ENCODE measurements at places on chromosomes 4 and X. TPM values are rescaled to one million over a fixed set of nuclear protein-coding genes. Genes with fewer than 3 reads are reported as not detected.
A peak's percentile ranks its signal among the peaks of the same experiment; 100 is the strongest.

Gene SHROOM2
- 2.0 TPM for total RNA-seq

Gene SPP1
- total RNA-seq = 36.1 TPM

Gene MAGEA4
- not detected for total RNA-seq

Gene TNIP3
- total RNA-seq = not detected

Gene JCHAIN
- total RNA-seq = not detected

GRCh38 chrX:22025751-22026150, 6.4 kb upstream of the PHEX start:
- no peaks in the 10 kb centered on the region for H3K4me1 ChIP-seq
- H3K27me3 ChIP-seq = no peaks in the 10 kb centered on the region
- no peak overlapping the region for H3K27ac ChIP-seq
- no peaks in the 10 kb centered on the region for H3K36me3 ChIP-seq

- H3K4me3 ChIP-seq = no peak overlapping the region
- no peak overlapping the region for H3K27ac ChIP-seq
- no peaks in the 10 kb centered on the region for H3K4me1 ChIP-seq
- H3K36me3 ChIP-seq = no peaks in the 10 kb centered on the region
These were observed 4.2 kb upstream of the TMEM154 start for GRCh38 chr4:152684007-152684406.

- no peak for DNase-seq
- H3K4me1 ChIP-seq = no peaks in the 10 kb centered on the region
- H3K27me3 ChIP-seq = no peaks in the 10 kb centered on the region
- no peak overlapping the region for H3K27ac ChIP-seq
- H3K4me3 ChIP-seq = no peak overlapping the region
These were observed 972.3 kb downstream of the PCDH7 start for GRCh38 chr4:31692399-31692940.

DNA sequence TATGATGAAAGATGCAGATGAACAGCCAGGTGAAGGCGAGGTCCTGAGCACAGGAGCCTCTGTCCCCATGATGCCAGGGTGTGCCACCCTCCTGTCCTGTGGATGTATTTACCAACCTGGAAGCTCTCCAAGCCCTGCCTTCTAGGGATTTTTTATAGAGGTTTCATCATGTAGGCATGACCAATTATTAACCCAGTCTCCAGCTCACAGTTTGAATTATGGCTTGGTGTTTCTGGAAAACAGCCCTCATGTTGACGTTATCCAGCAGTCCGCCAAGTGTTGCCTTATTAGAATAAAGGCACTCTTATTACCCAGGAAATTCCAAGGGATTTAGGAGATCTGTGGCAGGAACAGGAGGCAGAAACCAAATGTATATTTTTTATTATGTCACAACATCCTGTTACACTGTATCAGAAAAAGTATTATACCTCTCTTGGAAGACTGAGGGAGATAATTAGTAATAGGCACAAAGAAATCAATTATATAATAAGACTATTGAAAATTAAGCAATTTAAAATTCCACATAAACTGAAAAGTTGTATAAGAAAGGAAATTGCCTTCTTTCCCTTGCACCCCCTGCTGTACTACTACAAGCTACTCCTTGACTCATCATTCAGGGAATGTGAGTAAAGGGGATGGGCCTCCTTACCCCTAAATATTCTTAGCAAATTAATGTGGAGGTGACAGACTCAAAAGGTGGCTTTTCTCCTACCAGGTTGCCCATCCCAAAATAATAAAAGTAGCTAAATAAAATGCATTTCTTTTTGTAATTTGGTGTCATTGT, 129.6 kb downstream of the ZNF330 start:
- peaks cover 51% of the 10 kb centered on the region for H3K4me1 ChIP-seq
- no peak overlapping the region for H3K4me3 ChIP-seq
- peak overlapping the region; percentile 8 for H3K27ac ChIP-seq
- H3K36me3 ChIP-seq = no peaks in the 10 kb centered on the region
- H3K27me3 ChIP-seq = no peaks in the 10 kb centered on the region

- H3K36me3 ChIP-seq = no peaks in the 10 kb centered on the region
- no peak overlapping the region for H3K4me3 ChIP-seq
- H3K27me3 ChIP-seq = no peaks in the 10 kb centered on the region
- H3K27ac ChIP-seq = no peak overlapping the region
- DNase-seq = no peak
- no peaks in the 10 kb centered on the region for H3K4me1 ChIP-seq
These were observed 28.9 kb upstream of the LRBA start for GRCh38 chr4:151043803-151044515.

DNA sequence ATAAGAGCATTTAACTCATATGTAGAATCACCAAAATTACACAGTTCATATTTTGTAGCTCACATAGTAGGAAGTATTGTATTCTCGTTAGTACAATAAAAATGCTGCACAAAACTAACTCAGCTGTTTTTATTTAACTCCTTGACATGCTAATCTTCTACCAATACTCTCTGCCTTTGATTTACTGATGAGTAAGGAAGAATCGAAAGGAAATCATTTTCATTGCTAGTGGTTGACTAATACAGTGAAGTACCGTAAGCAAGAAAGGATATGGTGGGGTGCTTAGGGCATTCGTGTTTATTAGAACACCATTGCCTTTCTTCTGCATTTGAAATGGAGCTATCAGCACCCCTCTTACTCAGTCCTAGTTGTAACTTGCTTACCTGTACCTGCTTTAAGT, 1239.1 kb upstream of the TENM3 start:
- no peak for DNase-seq
- no peak overlapping the region for H3K27ac ChIP-seq
- H3K4me1 ChIP-seq = no peaks in the 10 kb centered on the region
- H3K4me3 ChIP-seq = no peak overlapping the region
- no peaks in the 10 kb centered on the region for H3K27me3 ChIP-seq
- no peaks in the 10 kb centered on the region for H3K36me3 ChIP-seq

DNA sequence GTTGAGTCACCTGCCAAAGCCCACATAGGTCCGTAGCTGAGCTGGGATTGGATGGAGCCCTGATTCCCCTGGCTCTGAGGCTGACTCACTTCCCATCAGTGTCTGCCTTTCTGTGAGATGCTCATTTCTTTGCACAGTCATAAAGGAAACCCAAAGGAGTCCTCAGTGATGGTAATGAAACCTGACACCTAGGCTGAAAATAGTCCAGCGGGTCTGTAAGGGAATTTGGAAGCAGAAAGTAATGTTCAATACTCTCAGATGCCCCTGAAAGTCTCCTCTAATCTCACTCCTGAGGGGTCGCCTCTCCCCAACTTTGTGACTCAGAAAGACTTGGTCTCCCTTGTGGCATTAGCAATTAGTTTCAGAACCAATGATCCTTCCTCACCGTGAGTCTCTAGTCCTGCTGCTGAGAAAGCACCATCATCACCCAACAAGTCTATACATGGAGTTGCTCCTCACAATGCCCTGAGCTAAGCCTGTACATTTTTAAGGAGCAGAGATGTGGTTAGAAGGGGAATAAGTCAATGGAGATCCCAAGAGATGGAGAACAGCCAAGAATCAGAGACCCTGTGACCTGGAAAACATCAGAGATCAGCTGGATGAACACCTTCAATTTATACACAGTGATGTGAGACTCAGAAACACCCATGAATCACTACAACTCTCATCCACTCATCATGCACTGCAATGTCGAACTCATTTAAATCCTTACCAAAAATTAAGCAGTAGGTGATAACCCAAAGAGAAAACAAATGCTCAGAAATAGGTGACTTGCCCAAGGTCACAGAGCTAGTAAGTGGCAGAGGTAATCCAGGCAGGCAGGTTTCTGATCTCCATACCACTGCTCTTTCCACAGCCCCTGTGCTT, 219.0 kb upstream of the CPEB2 start:
- H3K4me3 ChIP-seq = no peak overlapping the region
- H3K27ac ChIP-seq = no peak overlapping the region
- no peak for DNase-seq
- H3K27me3 ChIP-seq = no peaks in the 10 kb centered on the region

- no peak overlapping the region for H3K4me3 ChIP-seq
- no peak for DNase-seq
These were observed 277.1 kb downstream of the ADGRA3 start for GRCh38 chr4:22238742-22239141.

DNA sequence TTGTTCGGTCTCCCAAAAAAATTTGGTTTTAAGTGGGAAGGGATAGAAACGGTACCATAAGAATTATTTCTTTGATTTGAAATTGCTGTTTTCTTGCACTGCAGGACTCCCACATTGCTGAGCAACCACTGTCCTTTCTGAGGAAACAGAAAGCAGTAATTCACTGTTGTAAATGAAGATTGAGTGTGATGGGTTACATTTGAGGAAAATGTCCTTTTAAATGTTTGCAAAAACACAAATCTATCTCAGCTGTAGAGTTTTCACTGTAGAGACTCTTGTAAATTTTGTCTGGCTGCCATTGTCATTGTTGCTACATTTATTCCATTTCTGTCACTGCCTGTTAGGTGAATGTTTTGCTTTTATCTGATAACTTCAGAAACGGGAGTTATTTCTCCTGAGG, 105.2 kb downstream of the FRAS1 start:
- H3K4me1 ChIP-seq = no peaks in the 10 kb centered on the region
- H3K36me3 ChIP-seq = no peaks in the 10 kb centered on the region
- no peak overlapping the region for H3K27ac ChIP-seq
- DNase-seq = no peak

DNA sequence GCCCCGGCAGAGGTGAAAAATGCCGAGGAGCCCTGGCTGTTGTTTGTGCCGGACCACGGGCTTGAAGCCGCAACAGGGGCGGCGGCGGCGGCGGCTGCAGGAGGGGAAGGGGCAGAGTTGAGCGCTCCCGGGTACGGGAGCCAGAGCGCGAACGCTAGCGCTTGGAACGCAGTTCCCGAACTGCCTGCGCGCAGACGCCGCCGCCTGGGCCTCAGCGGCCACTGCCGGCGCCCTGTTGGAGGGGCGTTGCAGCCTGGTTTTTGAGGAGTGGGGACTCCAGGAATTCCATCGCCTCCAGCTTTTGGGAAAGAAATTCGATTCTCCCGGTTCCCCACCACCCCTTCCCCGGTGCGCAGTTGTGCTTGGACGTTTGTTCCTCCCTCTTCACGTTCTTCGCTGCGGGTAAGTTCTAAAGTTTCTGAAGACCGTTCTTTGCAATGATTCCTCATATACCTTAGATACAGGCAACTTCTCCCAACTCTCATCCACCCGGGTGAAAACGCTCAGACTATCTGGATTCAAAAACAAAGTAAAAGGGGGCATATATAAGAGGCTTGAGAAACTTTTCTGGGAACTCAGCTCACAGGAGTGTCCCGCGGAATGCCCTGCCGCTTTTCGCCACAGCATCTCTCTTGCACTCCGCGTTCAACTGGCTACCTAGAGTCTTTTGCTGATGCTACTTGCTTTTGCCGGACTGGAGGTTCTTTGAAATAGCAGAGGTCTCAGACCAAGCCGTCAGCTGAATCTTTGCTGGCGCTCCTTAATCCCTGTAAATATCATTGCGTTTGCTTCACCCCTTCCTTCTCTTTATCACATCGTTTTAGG, 1.0 kb downstream of the FAT4 start:
- peak; percentile 74 for DNase-seq
- H3K4me3 ChIP-seq = peak overlapping the region; percentile 87
- peak overlapping the region; percentile 93 for H3K27ac ChIP-seq
- H3K27me3 ChIP-seq = no peaks in the 10 kb centered on the region

DNA sequence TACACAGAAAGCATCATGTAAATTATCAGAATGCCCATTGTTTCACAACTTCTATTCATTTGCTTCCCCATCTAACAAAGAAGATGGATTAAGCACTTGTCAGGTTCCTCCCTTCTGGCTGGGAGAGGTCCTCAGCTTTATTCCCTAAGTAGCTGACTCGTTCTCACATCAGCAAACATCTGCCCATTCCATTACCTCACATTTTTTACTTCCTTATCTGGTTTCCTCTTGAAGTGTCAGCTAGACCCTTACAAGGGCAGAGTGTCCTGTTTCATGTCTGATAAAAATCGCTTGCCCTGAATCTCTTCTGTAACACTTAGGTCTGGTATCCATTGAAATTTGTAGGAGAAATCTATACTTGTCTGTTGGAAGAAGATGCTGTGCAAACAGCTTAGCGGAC, 34.7 kb downstream of the TMPRSS11A start:
- H3K27ac ChIP-seq = no peak overlapping the region
- H3K27me3 ChIP-seq = no peaks in the 10 kb centered on the region
- H3K4me1 ChIP-seq = no peaks in the 10 kb centered on the region
- no peaks in the 10 kb centered on the region for H3K36me3 ChIP-seq
- H3K4me3 ChIP-seq = no peak overlapping the region

DNA sequence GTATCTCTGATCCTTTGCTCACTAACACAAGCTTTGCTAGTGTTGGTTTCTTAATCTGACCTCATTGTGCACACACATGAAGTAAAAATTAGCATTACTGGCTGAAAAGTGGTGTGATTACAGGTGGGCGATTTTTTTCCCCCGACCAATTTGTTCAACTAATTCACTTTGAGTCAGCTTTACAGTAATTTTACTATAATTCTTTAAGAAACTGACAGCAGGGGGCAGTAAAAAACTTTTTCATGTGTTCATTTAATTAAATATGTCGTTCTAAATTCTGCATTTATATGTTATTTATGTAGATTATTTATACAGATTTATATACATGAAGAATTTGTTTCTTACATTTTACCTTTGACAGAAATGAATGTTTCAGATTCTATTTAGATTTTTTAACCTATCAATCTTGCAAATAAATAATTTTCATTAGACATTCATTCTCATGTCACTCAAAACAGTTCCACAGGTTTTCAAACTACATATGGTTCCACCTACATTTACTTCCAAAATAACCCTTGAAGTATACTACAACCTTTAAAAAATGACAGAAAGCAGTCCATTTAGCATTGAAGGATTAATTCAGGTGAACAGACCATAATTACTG, 17.5 kb downstream of the PALLD start:
- H3K36me3 ChIP-seq = no peaks in the 10 kb centered on the region
- no peak for DNase-seq

DNA sequence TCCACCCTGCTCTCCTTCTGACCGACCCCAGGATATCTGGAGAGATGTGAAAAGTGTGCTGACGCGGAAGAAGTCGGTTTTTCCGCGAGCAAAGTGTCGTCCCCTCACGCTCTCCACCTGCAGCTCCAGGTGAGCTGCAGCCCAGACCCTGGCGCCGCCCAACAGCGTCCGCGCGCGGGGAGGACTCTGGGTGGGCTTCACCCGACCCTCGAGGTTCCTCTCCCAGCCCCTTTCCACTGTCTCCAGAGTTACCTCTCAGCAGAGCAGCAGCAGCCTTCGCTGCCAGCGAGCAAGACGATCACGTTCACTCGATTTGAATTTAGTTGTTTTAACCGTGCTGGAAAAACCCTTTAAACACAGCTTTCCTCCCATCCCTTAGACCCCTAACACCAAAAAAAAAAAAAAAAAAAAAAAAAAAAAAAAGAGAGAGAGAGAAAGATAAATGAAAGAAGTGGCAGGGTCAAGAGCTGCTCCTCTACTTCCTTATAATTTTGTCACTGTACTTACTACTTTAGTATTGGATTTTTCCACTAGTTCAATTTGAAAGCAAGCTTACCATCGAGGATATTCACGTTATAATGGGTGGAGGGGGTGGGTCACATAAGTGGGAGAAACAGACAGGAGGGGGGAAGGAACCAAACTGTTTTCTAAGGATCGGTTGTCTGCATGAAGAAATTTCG, 758 bp upstream of the NR3C2 start:
- peak overlapping the region; percentile 97 for H3K27ac ChIP-seq
- no peaks in the 10 kb centered on the region for H3K36me3 ChIP-seq
- peak; percentile 75 for DNase-seq
- H3K4me1 ChIP-seq = no peaks in the 10 kb centered on the region
- no peaks in the 10 kb centered on the region for H3K27me3 ChIP-seq
